Activated naive CD8-positive, alpha-beta T cell treated with anti-CD3 and anti-CD28 coated beads, Interleukin-2, amount 50 U/mL, for 24 hours (primary cell): ENCODE measurements at places on chromosomes 4 and X.

DNA sequence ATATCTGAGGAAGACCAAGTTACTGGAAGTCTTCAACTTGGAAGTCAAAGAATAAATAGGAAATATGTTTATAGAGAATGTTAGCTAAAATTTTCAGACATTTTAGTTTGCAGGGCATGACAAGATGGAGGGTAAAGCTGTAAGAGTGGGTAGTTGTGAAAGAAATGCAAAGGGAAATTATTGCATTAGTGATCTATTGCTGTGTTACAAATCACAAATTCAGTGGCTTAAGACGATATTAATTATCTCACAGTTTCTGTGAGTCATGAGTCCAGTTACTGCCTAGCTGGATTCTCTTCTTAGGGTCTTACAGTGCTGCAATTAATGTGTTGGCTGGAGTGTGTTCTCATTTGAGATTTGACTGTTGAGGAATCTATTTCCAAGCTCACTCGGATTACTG, 62.9 kb upstream of the CAMK2D start:
- no peak for DNase-seq
- no peak overlapping the region for H3K4me3 ChIP-seq
- peaks cover 55% of the 10 kb centered on the region for H3K4me1 ChIP-seq
- H3K36me3 ChIP-seq: no peaks in the 10 kb centered on the region

- H3K4me1 ChIP-seq: no peaks in the 10 kb centered on the region
- H3K36me3 ChIP-seq: no peaks in the 10 kb centered on the region
- peak; percentile 1 for DNase-seq
- H3K4me3 ChIP-seq: no peak overlapping the region
Measured at GRCh38 chrX:21723084-21723483, 34.8 kb downstream of the SMPX start.

DNA sequence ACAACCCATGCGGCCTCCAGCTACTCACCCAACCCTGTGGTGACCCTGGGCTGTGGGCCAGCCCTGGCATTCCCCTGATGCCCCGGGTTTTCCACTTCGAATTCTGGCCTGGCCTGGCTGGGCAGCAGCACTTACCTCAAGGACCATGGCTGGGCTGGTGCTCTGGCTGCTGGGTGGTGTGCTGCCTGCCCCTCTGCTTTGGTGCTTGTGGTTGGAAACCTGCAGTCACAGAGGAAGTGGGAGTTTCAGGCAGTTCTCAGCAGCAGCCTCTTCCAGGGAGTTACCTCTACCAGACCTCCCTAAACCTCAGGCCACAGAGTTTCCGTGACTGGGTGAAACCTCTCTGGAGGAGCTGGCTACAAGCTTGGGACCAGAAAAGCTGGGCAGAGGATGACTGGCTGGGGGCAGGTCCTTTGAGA, at the start of gene CXCR3:
CXCR3 (minus strand) TSS at position 209 of the 419 bp plus-strand sequence; CDS start at position 147, 62 bp downstream.
- H3K4me1 ChIP-seq: peaks cover 82% of the 10 kb centered on the region
- DNase-seq: peak; percentile 73
- H3K4me3 ChIP-seq: peak within 1 kb of the TSS; percentile 87
- H3K36me3 ChIP-seq: peaks cover 36% of the 10 kb centered on the region

GRCh38 chr4:100188829-100189228, 1.4 kb downstream of the DDIT4L start:
- H3K27me3 ChIP-seq: peaks cover 49% of the 10 kb centered on the region
- H3K4me1 ChIP-seq: peaks cover 14% of the 10 kb centered on the region
- H3K4me3 ChIP-seq: no peak overlapping the region
- no peaks in the 10 kb centered on the region for H3K36me3 ChIP-seq
- DNase-seq: no peak

- no peaks in the 10 kb centered on the region for H3K27me3 ChIP-seq
- no peaks in the 10 kb centered on the region for H3K4me1 ChIP-seq
- H3K36me3 ChIP-seq: no peaks in the 10 kb centered on the region
- H3K27ac ChIP-seq: no peak overlapping the region
- no peak overlapping the region for H3K4me3 ChIP-seq
Measured at GRCh38 chrX:137164329-137164728, 130.5 kb upstream of the GPR101 start.

GRCh38 chr4:106893395-106893881, 142.7 kb downstream of the DKK2 start:
- DNase-seq: no peak
- no peaks in the 10 kb centered on the region for H3K36me3 ChIP-seq
- H3K27ac ChIP-seq: no peak overlapping the region
- no peaks in the 10 kb centered on the region for H3K27me3 ChIP-seq
- no peak overlapping the region for H3K4me3 ChIP-seq

- H3K4me1 ChIP-seq: no peaks in the 10 kb centered on the region
- no peak for DNase-seq
- H3K4me3 ChIP-seq: no peak overlapping the region
- peaks cover 3% of the 10 kb centered on the region for H3K27me3 ChIP-seq
Measured at GRCh38 chr4:39435659-39436563, 22.8 kb downstream of the RPL9 start.

- H3K36me3 ChIP-seq: peaks cover 69% of the 10 kb centered on the region
- peaks cover 8% of the 10 kb centered on the region for H3K4me1 ChIP-seq
- DNase-seq: no peak
- H3K27me3 ChIP-seq: no peaks in the 10 kb centered on the region
- H3K27ac ChIP-seq: no peak overlapping the region
Measured at GRCh38 chr4:145153904-145154298, 26.5 kb downstream of the OTUD4 start.

DNA sequence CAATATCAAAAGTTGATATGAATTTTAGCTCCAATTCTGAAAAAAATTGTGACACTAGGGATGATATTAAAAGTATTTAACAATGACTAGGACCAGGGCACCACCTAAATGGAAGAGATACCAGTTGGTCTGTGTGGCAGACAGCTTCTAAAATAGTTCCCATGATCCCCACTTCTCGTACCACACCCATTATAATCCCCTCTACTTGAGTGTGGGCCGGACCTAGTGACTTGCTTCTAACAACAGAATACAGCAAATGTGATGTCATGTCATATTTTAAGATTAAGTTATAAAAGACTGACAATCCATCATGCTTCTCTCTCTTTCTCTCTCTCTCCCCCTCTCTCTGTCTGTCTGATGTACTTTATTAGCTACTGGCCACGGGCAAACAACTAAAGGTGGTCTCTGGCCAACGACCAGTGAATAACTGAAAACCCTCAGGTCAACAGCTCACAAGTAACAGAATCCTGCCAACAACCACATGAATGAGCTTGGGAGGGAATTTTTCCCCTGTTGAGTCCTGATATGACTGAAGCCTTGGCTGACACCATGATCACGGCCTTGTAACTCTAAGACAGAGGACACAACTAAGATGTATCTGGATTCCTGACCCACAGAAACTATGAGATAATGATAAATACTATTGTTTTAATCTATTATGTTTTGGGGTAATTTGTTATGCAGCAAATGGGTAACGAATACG, 34.4 kb downstream of the FAM13A start:
- no peak overlapping the region for H3K4me3 ChIP-seq
- H3K4me1 ChIP-seq: no peaks in the 10 kb centered on the region
- no peaks in the 10 kb centered on the region for H3K27me3 ChIP-seq
- DNase-seq: no peak

GRCh38 chr4:146165221-146165620, 10.3 kb upstream of the LSM6 start:
- H3K27me3 ChIP-seq: no peaks in the 10 kb centered on the region
- H3K36me3 ChIP-seq: peaks cover 3% of the 10 kb centered on the region
- no peaks in the 10 kb centered on the region for H3K4me1 ChIP-seq

DNA sequence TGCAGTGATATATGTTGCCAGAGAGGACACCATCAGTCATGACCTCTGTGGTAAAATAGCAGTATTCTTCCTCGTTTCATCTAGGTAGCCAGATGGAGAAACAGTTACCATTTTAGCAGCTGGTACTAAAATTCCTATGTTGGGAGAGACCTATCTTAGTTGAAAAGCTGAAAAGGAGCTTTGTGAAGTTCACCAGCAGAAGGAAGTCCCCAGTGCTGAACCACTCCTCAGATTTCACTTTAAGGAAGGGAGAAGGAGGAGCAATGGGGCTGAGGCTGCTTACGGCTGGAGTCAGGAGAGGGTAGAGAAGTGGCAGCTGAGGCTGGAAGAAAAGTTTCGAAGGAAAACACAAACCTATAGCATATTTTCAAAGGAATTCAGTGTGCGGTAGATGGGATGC, 103.7 kb downstream of the ATXN3L start:
- H3K4me3 ChIP-seq: no peak overlapping the region
- peaks cover 5% of the 10 kb centered on the region for H3K4me1 ChIP-seq
- DNase-seq: no peak

DNA sequence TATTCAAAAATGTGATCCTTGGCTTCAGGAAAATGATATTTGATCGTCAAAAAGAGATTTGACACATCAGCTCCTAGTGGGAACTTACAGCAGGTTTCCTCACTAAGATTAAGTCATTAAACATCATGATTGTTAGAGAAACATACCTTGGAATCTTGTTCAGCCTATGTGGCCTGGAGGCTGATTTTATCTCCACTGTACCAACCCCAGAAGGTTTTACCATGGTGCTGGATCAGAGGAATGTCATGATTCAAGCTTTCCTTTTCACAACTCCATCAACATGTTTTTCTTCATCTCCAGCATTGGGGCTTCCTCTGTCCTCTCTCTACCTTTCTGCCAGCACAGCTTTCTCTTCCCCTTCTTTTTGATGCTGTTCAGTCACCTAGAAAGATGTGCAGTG, 68.4 kb upstream of the MID1IP1 start:
- no peak overlapping the region for H3K4me3 ChIP-seq
- DNase-seq: no peak
- H3K27ac ChIP-seq: no peak overlapping the region
- no peaks in the 10 kb centered on the region for H3K36me3 ChIP-seq

DNA sequence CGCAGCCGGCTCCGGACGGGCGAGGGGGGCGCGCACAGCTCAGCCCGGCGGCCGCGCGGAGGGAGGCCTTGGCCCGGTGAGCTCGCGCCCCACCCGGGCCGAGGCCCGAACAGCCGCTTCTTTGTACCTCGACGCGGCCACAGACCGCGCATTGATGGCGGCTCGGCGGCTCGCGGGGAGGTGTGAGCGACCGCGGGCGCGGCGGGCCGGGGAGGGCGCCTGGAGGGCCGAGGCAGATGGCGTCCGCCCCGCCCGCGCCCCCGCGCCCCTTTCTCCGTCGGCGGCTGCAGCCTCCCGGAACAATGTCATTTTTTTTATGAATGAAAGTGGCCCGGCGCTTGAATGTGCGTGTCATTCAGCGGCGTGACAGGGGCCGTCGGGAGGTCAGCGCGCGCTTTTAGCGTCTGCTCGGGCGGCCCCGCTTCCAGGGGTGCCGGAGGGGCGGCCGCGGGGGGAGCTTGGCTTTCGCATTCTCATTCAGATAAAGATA, 1.8 kb downstream of the FGFR3 start:
- H3K36me3 ChIP-seq: no peaks in the 10 kb centered on the region
- DNase-seq: no peak
- H3K4me1 ChIP-seq: peaks cover 2% of the 10 kb centered on the region
- H3K27me3 ChIP-seq: peaks cover 17% of the 10 kb centered on the region
- H3K4me3 ChIP-seq: no peak overlapping the region

- H3K36me3 ChIP-seq: no peaks in the 10 kb centered on the region
- H3K27me3 ChIP-seq: no peaks in the 10 kb centered on the region
- DNase-seq: no peak
- H3K4me1 ChIP-seq: no peaks in the 10 kb centered on the region
- H3K4me3 ChIP-seq: no peak overlapping the region
- H3K27ac ChIP-seq: no peak overlapping the region
Measured at GRCh38 chr4:188822698-188823097, 683.5 kb downstream of the TRIML1 start.

DNA sequence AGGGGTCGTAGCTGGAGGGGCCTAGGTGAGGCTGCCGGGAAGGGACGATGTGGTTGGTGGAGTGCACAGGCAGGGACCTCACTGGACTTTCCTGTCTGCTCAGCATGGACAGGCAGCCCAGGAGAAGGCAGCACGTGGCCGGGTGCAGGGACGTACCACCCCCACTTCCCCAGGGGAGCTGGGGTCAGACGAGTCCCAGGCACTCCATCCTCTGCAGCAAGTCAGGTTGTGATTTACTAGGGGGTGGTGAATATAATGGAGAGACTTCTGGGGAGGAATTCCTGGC, 1.5 kb upstream of the CTBP1 start:
- no peaks in the 10 kb centered on the region for H3K27me3 ChIP-seq
- H3K4me1 ChIP-seq: peaks cover 73% of the 10 kb centered on the region
- peaks cover 34% of the 10 kb centered on the region for H3K36me3 ChIP-seq
- H3K27ac ChIP-seq: peak overlapping the region; percentile 97

DNA sequence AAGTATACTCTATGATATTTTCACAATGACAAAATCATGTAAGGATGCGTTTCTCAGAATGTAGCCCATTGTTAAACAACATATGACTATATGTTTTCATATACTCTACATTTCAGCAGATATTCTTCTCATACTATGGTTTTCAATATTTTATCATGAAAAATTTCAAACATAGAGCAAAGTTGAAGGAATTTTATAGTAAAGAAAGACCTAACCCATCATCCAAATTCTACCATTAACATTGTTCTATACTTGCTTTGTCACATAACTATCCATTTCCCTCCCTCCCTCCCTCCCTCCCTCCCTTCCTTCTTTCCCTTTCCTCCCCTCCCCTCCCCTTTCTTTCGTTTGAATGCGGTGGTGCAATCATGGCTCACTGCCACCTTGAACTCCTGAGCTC, 109.4 kb downstream of the FHIP1A start:
- H3K36me3 ChIP-seq: no peaks in the 10 kb centered on the region
- no peak overlapping the region for H3K4me3 ChIP-seq
- H3K27ac ChIP-seq: no peak overlapping the region
- no peaks in the 10 kb centered on the region for H3K4me1 ChIP-seq
- no peak for DNase-seq
- no peaks in the 10 kb centered on the region for H3K27me3 ChIP-seq

DNA sequence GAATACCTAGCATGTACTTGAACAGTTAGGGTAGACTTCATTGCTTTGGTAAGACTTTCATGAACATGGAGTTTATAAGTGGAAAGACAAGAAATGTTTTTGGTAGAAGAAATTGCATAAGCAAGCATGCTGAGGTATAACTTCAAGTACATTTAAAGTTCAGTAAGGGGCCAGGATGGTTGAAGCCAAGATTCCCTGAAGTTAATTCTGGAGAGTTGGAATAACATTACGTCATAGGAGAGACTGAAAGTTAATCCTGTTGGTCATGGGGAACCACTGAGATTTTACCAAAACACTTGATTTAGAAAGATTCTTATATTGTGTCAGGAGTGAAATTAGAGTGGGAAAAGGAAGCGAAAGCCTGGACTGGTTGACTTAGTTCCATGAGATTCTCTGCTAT, 767.5 kb upstream of the MAGEB2 start:
- no peak for DNase-seq
- H3K4me1 ChIP-seq: no peaks in the 10 kb centered on the region
- H3K27ac ChIP-seq: no peak overlapping the region
- no peaks in the 10 kb centered on the region for H3K36me3 ChIP-seq
- no peaks in the 10 kb centered on the region for H3K27me3 ChIP-seq

- H3K4me3 ChIP-seq: peak overlapping the region; percentile 51
- DNase-seq: no peak
- H3K27ac ChIP-seq: no peak overlapping the region
- peaks cover 31% of the 10 kb centered on the region for H3K36me3 ChIP-seq
- no peaks in the 10 kb centered on the region for H3K27me3 ChIP-seq
- peaks cover 32% of the 10 kb centered on the region for H3K4me1 ChIP-seq
Measured at GRCh38 chr4:147620315-147620714, 3.1 kb downstream of the TMEM184C start.

- peak overlapping the region; percentile 19 for H3K4me3 ChIP-seq
- no peak for DNase-seq
- H3K36me3 ChIP-seq: no peaks in the 10 kb centered on the region
- H3K27ac ChIP-seq: peak overlapping the region; percentile 37
Measured at GRCh38 chr4:40699648-40700047, 50.1 kb upstream of the NSUN7 start.
